ENCODE measurements at places on chromosomes 12 and 14.

DNA sequence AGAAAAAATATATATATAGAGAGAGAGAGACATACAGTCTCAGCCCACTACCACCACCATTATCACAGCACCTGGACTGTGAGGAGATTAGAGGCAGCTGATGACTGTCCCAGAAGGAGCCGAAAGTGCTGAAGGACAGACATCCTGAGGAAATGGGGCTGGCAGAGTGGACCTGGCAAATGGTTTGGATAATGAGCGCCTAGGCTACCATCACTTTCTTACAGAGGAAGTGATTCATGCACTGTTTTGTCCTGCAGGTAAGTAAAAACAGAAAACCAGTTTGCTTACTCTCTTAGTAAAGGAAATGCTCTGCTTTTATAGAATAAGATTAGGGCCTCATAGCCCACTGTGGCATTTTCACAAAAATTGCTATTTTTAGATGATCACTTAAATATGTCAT is 28.6 kb upstream of the DNM1L start:
- no peak for DNase-seq

GRCh38 chr14:104294628-104294982 is 156.2 kb downstream of the KIF26A start:
- no peak for DNase-seq

GRCh38 chr12:127590868-127591267 is 676.1 kb upstream of the TMEM132C start:
- no peak for DNase-seq

DNA sequence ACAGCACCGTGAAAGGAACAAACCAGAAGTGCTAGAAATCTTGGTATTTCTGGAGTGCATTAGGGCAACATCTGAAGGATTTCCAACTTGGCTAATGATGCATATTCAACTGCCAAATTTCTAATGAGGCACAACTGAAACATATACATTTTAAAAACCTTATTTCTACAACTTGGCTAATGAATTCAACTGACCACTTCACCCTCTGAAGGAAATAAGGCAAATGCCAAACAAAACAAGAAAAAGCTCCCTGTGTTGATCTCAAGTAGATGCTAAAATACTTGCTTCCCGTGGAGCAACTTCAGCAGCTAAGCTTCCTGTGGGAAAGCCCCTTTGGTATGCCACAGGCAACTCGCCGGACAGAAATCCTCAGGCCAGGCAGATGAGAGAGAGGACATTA is 167.1 kb downstream of the TTC7B start:
- DNase-seq: no peak

DNA sequence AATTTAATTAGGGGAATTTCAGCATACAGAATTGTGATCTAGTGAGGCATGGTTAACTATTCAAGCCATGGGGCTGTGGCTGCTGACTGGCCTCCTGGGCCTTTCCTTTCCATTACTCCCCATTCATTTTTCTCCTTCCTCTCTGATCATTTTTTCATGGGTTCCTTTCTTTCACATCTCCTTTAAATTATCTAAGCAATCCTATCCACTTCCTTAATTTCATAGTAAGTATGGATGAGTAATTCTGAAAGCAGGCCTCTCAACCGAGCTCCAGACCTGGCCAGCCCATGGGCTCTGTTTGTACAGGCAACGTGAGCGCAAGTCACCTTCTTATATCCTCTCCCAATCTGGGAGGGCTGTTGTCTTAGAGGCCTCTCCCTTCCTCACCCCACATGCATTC is 13.4 kb downstream of the CKAP4 start:
- no peak for DNase-seq

DNA sequence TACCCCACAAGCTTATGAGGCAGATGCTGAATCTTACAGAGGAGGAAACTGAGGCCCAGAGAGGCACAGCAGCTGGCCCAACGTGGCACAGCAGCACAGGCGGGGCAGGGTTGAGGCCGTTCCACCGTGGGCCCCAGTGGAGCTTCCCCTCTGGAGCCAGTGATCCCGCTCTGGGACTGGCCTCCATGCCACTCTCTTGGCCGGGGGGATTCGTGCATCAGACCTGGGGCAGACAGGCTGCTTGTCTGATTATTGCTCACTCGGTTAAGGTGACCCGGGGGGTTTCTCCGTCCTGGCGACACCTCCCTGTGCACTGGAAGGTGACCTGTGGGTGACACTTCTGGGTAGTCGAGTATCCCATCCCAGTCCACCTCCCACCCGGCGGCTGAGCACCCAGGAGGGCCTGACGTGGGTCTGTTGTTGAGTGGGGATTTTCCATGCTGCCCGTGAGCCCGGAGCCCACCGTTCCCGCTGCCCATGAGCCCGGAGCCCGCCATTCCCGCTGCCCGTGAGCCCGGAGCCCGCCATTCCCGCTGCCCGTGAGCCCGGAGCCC is 27.8 kb downstream of the NOC4L start:
- no peak for DNase-seq

DNA sequence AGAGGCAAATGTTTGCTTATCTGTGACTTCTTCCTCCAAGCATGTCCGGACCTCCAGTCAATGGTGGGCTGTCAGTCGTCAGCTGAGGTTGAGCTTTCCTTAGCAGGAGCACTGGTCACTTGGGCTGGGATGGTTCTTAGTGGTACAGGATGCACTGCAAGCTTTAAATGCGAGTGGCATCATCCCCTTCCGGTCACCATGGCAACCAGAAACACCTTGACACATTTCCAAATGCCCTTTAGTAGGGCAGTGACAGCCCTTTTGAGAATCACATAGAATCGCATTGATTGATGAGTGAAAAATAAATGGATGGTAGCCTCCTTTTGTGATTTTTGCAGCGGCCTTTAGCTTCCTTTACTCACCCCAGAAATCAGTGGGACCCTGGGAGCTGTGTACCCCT is 24.1 kb downstream of the NTF3 start:
- DNase-seq: no peak

GRCh38 chr14:69001375-69001774 is 22.3 kb upstream of the ACTN1 start:
- no peak for DNase-seq

DNA sequence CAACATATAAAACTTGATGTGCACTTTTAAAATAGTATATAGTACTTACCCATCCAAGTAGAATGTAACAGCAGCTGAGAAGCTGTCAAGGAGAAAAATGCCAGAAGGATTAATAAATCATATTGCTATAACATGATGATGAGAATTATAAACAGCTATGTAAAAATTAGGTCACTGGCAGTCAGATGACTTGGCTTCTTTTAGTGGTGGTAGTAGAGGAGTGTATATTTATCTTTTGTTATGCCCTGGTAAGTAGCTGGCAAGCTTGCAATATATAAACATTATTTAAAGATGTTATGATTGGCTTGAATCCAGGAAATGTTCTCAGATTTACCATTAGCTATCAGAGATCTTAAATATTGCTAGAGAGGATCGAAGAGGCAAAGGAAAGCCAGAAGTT is 471.0 kb upstream of the MGAT4C start:
- DNase-seq: peak; percentile 41

DNA sequence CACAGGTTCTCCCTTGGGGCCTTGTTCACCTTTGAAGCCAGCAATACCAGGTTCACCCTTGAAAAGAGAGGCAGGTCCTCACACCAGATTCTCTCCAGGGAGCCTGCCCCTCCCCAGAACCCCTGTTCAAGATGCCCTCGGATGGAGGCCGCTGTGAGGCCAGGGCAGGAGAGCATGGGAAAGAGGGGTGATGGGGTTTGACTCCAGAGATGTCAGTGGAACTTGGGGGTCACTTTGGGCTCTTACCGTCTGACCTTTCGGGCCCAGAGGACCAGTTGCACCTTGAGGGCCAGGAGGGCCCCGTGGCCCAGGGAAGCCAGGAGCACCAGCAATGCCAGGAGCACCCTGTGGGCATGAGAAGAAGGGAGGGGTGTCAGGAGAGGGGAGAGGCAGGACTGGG is 17.4 kb downstream of the COL2A1 start:
- no peak for DNase-seq

DNA sequence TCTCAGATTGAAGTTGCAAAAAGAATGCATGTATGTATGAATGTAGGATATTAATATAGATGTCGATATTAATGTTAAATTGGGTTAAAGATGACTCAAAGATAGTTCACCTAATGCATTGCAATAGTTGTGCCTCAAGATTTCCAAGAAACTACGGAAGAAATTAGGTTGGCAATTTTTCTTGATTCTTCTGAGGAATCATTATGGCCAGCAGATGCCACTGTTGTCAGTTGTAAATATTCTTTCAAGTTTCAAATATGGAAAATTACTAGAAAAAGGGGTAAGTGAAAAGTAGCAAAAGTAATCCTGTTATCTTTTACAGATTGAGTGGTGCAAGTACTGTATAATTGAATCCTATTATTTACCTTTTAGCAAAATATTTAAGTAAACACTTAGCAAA is 202.1 kb downstream of the ADAMTS20 start:
- DNase-seq: no peak

- peak; percentile 99 for DNase-seq
Measured at GRCh38 chr12:19744705-19745218, 305.5 kb downstream of the AEBP2 start.

GRCh38 chr12:5022465-5023061 is 21.1 kb upstream of the KCNA5 start:
- DNase-seq: no peak

DNA sequence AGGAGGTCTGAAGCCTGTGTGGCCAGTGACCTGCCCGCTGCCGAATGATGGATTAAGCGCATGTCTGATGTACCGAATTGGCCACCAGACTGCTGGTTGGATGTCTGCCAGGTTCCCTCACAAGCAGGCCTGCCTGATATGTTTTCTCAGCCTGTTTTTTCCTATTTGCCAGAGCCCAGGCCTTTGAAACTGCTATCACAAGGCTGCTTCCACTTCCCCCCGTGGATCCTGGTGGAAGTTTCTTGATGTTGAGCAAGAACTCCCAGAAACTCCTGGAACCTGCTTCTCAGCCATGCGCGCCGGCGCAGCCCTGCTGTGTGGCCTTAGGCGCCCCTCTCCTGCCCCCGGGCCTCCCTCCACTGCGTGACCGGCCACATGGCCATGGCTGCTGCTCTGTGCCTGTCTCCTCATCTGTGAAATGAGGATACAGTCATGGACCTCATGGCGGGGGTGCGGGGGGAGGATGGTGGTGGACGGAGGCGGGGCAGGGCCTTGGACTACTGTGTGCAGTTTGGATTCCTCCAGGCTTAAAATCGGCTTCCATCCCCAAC is 56.6 kb downstream of the CALM1 start:
- peak; percentile 55 for DNase-seq

GRCh38 chr12:109281452-109281851 is 27.6 kb downstream of the FOXN4 start:
- no peak for DNase-seq

- no peak for DNase-seq
Measured at GRCh38 chr14:70857496-70857890, 48.2 kb upstream of the MAP3K9 start.

DNA sequence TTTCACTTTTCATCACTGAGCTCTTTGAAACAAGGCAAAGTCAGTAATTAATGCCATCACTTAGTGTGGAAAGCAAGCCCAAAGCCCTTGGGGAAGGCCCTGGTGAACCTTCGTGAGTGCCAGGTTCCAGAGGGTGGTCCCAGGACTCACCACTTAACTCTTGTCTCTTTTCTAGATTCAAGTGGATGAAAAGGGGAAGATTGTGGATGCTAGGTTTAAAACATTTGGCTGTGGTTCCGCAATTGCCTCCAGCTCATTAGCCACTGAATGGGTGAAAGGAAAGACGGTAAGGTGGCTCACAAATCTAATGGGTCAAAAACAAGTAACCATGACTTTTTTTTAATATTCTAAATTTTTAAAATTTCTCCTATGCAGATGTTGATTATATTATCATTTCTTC is 2.8 kb downstream of the ISCU start:
- DNase-seq: no peak

- DNase-seq: no peak
Measured at GRCh38 chr14:96497087-96497486, 5.1 kb upstream of the PAPOLA start.

GRCh38 chr12:67964456-67964855 is 24.8 kb upstream of the IFNG-AS1 start:
- DNase-seq: no peak

- DNase-seq: no peak
Measured at GRCh38 chr14:53621921-53622320, 334.7 kb downstream of the BMP4 start.

GRCh38 chr12:63151623-63152320 is 771 bp upstream of the AVPR1A start:
- peak; percentile 16 for DNase-seq

- no peak for DNase-seq
Measured at GRCh38 chr14:32364941-32365340, 35.8 kb downstream of the AKAP6 start.

DNA sequence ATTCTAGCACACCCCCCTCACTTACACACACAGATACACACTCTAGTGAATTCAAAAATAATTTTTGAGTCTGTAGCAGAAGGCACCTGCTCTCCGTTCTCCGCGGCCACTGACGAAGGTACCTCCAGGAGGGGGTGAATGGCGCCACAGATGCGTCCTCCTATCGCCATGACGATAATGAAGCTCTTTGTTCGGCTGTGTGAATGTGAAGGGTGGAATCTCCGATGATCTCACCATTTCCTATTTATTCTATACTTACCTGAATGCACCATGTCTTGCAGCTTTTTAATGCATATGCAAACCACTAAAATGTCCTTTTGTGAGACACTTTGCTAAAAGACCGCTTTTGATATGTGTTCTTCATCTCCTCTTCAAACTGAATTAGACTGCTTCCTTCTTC is 162.7 kb downstream of the EGLN3 start:
- DNase-seq: no peak
